ENCODE measurements at places on chromosomes 7 and 10.

DNA sequence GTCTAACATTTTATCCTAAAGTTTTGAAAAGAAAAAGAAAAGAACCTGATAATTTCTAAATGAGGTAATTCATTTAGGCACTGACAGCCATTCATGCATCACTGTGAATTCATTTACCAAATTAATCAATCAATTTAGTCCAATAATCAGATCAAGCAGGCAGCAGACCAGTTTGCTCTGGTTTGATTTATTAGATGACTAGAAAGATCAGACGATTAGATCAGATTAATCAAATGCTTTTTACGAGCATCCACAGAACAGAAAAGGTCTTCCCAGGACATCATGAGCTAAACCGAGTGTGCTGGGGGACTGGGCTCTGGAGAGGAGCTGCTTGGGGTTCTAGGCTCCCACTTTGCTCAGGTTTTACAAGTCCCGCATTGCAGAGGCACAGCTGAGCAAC is 226.5 kb upstream of the MYO3A start:
- no peak for DNase-seq

- DNase-seq, result peak; percentile 75
Measured at GRCh38 chr7:17094963-17095574, 203.4 kb upstream of the AHR start.

- peak; percentile 53 for DNase-seq
Measured at GRCh38 chr10:5563321-5563961, 38.7 kb downstream of the CALML3 start.

DNA sequence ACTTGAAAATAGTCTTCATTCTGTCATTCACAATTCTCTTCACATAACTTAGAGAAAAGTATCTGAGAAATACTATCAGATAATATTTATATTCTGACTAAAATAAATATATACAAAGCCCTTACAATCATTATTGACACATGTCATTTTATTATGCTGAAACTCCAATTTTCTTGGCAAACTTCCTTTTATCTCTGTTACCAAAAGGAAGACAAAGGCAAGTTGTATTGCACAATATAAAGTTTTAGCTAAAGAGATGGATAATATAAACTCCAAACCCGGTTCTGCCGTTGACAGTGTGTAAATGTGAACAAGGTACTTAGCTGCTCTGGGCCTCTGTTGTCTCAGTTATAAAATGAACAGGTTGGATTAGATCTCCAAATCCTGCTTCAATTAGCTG is 99.0 kb upstream of the MDFIC start:
- DNase-seq, result no peak

DNA sequence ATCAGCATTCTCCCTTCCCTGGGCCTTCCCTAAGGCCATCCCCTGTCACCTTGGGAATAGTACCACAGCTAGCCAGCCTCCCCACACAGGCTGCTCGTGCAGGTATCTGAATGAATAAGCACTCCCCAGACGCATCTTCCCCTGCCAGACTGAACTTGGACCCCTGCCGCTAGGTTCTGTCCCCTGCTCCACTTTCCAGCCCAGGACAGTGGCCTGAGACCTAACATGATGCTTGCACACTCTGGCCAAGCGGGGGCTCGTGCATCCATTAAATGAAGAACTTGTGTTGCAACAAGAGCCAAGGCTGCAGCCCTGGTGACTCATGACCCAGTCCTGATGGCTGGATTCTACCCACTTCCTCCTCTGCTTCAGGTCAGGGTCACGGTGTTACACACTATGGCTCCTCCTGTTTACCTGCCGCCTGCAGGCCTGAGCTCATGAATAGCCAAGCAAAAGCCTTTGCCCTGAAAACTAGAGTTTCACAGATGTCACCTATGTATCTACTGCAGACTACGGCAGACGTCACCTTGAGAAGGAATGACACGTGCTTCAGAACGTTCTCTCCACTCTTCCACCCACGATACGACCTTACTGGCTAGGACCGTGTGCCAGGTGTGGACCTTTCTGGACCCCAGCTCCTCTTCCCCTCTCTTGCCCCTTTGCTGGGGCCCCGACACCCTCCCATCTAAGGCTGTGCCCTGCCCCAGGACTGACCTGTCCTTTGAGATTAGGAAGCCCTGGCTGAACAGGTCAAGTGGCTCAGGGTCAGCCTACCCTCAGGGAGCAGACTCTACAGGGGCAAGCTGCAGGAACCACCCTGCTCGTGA is 6.5 kb downstream of the ASB13 start:
- DNase-seq, result no peak

DNA sequence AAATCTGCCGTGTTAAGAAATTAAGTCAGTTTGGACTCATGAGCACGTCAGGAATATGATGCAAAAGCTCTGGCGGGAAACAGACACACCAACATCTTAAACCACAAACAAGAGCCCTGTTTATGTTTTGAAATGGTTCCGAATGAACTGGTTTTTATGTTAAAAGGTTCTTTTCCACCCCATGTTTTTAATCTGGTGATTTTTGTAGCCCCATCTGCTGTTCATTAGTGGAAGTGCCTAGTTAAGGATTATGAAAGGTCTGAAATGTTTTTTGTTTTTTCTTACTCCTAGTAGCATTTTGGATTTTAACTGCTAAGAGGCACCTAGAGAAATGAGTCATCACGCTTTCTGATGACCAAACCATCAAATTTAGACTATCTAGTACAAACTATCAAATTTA is 404.1 kb upstream of the MKI67 start:
- DNase-seq, result no peak

Measured in suprapubic skin (tissue), 4 donors.